Pancreas (tissue), 10 donors: ENCODE measurements at places on chromosomes 7 and 10. TPM values are rescaled to one million over a fixed set of nuclear protein-coding genes. Genes with fewer than 3 reads are reported as not detected.

Gene WDR86
- total RNA-seq, result 0.28 TPM

Gene ITIH5
- 8.9 TPM for total RNA-seq

Gene CALCR
- total RNA-seq, result not detected

Gene MSS51
- 1.2 TPM for total RNA-seq

Gene VSIR
- total RNA-seq, result 11.2 TPM

Gene GIMAP6
- total RNA-seq, result 3.5 TPM

Gene ZC3HAV1L
- total RNA-seq, result 2.9 TPM

Gene OR2A1
- total RNA-seq, result not detected

DNA sequence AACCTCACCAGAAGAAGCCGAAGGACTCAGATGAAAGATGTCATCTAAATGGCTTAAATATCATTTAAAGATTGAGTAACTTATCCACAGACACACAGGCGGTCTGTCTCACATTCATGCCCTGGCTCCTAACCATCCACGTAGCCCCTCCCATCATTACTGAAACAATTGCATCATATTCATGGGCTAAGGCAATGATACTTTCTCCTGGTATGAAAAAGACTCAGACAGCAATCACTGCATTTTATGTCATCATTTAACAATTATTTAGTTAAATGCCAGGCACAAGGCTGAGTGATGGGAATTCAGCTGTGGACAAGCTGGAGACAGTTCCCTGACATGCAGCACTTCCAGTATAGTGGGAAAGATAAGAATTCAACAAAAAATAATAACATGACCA is 11.2 kb upstream of the TECTB start:
- no peak for DNase-seq

DNA sequence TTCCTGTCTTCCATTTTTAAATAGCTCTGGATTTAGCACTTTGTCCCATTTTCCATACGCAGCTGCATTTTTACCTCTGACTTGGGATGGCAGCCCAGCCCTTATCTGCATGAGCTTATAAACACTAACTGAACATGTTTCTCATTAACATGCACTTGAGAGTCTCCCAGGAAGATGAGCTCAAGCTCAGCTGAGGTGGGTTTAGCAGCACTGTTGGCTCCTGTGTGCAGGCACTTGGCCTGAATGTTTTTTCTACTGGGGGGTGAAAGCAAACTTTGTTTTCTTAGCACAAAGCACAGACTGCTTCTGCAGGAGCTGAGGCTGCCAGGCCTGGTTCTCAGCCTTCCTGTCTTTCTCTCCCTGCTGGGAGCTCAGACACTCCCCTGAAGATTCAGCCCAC is 1093.6 kb upstream of the AUTS2 start:
- no peak for DNase-seq

DNA sequence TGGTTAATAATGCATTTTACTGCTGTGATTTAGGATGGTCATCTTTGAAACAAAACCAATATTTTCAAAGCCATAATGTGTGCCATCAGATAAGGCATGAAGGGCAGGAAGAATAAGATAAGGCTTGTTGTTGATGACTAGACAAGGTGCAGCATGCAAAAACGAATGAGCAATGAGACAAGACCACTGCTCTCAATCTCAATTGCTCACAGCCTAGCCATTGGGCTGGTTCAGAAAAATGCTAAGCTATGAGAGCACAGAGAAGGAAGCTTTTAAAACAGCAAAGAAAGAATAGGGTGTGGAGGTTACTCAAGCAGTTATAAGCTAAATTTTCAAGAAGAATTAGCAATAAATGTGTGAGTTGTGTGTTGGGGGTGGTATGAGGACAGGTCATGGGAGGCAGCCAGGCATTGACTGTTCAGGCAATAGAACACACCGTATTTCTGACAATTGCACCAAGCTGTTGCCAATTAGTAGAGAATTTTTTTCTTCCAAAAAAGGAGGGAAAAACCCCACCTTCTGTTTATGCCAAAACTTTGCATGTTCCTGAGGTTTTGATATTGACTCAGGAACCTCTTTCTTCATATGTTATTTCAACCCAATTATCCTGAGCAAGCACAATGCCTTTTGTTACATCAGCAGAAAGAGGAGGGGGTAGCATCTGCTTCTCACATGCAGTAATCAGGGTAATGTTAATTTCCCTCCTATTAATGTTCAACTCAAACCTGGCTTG is 276.5 kb downstream of the HDAC9 start:
- no peak for DNase-seq

DNA sequence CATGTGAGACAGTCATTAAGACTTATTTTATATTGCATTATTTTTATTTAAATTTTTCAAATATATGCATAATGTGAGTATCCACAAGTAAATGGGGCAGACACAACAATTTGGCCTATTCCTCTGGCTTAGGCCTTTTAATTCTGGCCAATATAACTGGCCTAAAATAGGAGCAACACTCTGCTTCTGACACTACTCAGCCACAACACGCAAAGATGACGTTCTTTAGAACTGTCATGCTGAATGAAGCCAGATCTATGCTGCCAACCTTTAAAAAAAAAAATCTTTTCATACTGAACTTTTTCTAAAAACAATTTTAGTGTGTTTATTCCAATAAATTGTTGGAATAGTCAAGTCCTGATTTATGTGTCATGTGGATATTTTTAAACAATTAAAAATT is 355.0 kb upstream of the BMPER start:
- no peak for DNase-seq

GRCh38 chr10:68153473-68154210 is 44.4 kb downstream of the MYPN start:
- DNase-seq, result no peak

DNA sequence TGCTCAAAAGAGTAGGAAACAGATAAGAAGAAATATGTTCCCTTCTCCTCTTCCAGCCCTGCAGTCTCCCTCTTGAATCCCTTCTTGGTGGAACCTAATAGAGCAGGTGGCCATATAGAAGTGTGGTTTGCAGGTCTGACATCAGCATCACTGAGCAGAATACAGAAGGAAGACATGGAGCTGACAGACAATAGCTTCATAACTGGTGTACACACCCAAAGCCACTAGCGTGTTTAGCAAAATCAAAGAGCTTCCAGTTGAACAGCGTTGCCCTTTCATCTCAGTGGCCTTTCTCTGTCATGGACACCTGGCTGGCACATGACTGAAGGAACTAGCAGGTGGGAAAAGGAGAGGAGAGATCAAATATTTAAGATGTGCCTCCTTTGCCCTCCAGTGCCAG is 245.5 kb downstream of the BAMBI start:
- DNase-seq, result no peak

DNA sequence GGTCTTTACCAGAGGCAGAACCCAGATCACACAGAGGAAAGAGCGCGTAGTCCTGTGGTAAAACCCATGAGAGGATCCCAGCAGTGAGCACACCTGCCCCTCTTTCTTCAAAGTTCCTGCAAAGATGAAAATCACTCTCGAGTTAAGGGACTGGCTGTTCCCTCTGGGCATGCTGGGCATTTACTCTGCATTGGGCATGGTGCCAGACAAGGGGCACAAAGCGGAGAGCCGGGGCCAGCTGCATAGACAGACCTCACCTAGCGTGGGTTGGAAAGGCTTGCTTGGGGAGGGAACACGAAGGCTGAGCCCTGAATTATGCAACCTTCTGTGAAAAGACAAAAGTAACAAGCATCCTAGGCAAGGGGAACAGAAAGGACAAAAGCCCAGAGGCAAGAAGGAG is 120.0 kb upstream of the TCERG1L start:
- DNase-seq, result no peak

GRCh38 chr7:43570688-43571365 is 12.1 kb upstream of the STK17A start:
- DNase-seq, result no peak

DNA sequence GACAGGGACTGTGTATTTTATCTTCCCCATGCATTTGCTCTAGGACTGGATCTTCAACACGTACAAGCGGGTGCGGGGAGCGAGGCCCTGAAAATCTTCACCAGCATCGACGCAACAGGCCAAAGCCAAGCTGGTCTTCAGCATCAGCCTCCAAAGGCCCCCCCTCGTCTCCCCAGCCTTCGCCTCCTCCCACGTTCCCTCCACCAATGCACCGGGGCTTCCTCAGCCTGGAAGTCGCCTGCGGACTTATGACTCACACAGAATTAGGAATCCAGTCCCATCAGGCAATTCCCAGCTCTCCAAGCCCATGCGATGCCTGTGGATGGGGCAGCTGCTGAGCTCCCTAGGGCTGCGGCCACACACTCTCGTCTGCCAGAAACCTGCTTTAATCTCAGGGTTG is 36.3 kb upstream of the RNF32 start:
- DNase-seq, result no peak

DNA sequence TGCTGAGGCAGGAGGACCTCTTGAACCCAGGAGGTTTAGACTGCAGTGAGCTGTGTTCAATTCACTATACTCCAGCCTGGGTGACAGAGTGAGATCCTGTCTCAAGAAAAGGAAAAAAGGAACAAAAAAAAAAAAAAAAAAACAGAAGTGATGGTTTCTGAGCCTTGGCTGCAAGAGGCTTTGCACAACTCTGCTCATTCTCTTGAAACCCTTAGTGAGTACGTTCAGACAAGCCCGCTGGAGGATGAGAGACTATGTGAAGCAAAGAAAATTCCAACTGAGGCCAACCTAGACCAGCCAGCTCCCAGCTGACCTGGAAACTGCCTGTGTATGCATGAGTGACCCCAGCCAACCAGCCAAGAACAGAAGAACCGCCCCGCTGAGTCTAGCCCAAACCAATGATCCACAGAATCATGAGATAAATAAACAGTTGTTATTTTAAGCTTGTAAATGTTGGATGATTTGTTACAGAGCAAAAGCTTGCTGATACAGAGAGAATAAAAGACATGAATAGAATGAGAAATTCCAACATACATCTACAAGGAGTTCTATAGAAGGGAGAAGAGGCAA is 50.6 kb upstream of the FZD9 start:
- no peak for DNase-seq

- DNase-seq, result no peak
These were observed 766.9 kb downstream of the DNAJB9 start for GRCh38 chr7:109336531-109336930.
